NCI-H446 (cell line): ENCODE measurements at places on chromosomes 1 and 21.

GRCh38 chr1:103146166-103146565 lies 37.8 kb upstream of the COL11A1 start:
- no peak for DNase-seq

DNA sequence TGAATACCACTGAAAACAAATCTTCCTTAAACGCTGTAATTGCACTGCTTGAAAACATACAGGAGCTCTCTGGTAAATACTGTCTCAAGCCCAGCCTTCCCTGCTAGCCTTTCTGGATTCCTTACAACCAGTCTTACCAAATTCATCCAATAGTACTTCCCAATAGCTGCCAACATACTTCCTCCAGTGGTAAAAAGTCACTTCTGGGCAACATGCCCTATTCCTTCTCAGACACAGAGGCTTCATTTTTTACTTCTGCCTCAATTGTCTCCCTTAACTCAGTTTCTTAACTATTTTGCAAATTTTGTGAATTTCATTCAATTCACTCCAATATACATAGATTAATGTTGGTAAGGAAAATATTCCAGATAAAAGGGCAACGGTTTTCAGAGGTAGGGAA lies 166.3 kb downstream of the TBX15 start:
- peak; percentile 41 for DNase-seq

GRCh38 chr1:47587891-47588582 lies 150.2 kb downstream of the FOXD2 start:
- no peak for DNase-seq

DNA sequence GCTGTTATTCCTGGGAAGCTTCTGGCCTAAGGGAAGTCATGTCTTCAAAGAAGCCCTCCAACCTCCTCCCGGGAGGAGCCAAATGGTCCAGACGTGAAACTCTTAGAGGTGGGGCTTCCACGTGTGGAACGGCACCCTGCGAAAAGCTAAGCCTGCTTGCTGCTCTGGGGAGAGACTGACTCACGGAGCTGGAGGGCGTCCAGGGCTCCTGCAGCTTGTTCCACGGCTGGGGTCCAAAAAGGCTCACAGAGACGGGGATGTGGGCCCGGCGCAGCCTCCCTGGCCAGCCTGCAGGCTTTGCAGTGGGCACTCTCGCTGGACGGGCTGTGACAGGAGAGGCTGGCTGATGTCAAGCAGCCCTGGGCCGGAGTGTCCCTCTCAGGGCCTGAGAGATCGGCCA lies 105.1 kb downstream of the COLGALT2 start:
- peak; percentile 68 for DNase-seq

GRCh38 chr21:46040707-46041106 lies 57.2 kb upstream of the COL6A2 start:
- no peak for DNase-seq

DNA sequence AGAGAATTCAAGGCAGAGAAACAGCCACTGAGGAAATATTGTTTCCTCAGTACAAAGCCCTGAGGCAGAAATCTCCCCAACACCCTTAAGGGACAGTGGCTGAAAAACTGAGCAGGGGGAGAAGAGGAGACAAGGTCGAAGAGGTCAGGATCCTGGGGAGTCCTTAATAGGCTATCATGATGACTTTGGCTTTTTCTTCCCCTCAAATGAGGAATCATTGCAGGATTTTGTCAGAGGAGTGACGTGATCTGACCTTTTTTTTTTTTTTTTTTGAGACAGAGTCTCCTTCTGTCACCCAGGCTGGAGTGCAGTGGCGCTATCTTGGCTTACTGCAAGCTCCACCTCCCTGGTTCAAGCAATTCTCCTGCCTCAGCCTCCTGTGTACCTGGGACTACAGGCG lies 10.2 kb downstream of the MAP7D1 start:
- DNase-seq = no peak

- no peak for DNase-seq
Observed at GRCh38 chr1:65323246-65323645, 13.9 kb downstream of the DNAJC6 start.

DNA sequence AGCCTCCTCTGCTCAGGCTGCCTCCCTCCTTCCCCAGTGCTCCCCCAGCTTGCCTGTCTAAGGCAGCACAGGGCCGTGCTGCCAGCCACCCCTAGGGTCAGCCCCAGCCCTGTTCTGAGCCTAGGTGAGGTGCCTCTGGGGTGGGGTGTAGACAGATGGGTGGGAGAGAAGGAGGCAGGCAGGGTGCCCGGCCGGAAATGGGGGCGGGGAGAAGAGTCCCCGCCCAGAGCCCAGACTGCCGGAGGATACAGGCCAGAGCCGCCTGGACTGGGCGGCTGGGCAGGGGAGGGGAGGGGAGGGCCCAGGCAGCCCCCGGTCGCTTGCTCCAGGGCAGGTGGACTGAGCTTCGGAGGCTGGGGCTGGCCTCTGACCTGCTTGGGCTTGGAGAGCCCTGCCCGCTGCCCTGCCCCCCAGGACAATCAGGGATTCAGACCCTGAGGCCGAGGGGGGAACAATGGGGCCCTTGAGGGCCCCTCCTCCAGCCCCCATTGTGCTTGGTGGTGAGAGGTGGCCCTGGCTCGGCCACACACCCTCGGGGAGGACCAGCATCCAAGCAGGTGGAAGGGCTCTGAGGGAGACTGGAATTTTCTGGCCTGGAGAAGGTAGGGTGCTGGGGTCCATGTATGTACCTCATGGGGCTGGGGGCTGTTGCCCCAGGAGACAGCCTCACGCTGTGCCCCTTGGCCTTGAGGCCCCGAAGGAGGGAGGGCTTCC lies at the start of gene GJC2:
Gene GJC2, plus strand, starts transcription at position 525 of the 714 bp plus-strand sequence. CDS start 7,829 bp downstream, outside the sequence.
- no peak for DNase-seq

- DNase-seq = no peak
Observed at GRCh38 chr1:189434461-189434860, 1043.2 kb downstream of the BRINP3 start.

DNA sequence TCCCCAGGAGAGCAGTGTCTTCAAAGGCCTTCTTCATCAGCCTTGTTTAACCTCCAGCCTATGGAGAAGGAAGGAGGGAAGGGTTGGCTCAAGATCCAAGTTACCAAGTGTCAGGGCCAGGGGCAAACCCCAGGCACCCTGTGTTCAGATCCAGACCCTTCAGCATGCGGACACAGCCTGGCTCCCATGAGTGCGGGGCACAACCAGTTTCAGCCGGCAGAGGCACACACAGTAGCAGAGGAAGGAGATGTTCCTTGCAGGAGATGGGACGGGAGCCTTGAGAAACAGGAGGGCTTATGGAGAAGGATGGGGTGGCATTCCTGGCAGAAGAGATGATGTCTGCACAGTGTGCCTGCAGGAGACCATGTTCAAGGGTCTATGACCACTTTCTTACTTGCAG lies 161.7 kb upstream of the EDN2 start:
- DNase-seq = no peak

- no peak for DNase-seq
Observed at GRCh38 chr1:89064632-89065031, 376 bp downstream of the GBP1 start.

DNA sequence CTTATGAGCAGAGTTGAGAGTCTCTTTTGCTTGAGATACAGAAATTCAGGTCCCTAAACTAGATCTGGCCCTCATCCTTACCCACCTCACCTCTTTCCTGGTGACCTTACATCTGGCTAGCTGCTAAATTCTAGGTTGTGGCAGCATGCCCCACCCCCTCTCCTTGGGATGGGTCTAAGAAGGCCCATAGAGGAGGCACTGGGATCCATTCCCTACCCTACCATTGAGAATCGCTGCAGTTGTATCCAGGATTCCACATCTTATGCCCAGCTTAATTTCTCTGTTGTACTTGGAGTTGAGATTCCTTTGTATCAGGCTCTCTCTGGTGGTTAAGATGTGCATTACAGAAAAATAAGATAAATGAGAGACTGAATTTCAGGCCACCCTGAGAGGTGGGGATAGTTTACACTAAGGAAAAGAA lies 9.5 kb upstream of the TMEM39B start:
- peak; percentile 75 for DNase-seq

DNA sequence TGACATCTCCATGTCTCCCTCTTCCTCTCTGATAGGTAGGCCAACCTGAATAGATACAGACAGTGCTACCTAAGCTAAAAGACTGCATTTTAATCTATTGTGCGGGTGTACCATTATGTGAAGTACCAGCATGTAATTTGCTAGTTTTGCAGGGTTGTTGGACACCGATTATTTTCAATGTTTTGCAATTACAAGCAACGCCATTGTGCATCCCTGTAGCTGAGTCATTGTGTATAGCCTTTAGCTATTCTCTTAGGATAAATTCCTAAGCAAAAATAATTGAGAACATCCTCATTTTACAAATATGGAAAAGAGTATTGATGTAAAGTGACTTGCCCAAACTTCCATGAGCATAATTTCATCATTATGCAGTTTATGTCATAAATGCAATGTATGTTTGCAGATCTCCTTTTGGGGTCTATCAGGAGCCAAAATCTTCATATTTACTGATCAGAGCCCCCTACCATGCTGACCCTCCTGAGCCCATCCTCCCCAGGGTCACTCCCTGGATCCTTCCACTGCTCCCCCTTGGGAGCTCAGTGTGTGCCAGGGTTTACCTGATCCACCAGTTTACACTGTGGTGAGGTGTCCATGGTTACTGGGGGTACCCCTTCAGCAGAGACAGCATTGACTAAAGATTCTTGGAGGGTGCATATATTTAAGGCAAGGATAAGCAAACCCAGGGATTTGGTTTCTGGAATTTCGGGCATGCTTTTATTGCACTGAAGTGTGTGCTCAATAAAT lies 80.6 kb downstream of the CCDC185 start:
- no peak for DNase-seq

- DNase-seq = no peak
Observed at GRCh38 chr1:61067446-61068019, 14.8 kb upstream of the NFIA start.

GRCh38 chr1:57866998-57867397 lies 443.1 kb upstream of the DAB1 start:
- DNase-seq = no peak

- DNase-seq = peak; percentile 15
Observed at GRCh38 chr1:224042557-224043118, 71.3 kb upstream of the FBXO28 start.

- no peak for DNase-seq
Observed at GRCh38 chr21:45113543-45113942, 39.2 kb downstream of the ADARB1 start.

- no peak for DNase-seq
Observed at GRCh38 chr21:45511661-45512431, 30.4 kb downstream of the SLC19A1 start.

DNA sequence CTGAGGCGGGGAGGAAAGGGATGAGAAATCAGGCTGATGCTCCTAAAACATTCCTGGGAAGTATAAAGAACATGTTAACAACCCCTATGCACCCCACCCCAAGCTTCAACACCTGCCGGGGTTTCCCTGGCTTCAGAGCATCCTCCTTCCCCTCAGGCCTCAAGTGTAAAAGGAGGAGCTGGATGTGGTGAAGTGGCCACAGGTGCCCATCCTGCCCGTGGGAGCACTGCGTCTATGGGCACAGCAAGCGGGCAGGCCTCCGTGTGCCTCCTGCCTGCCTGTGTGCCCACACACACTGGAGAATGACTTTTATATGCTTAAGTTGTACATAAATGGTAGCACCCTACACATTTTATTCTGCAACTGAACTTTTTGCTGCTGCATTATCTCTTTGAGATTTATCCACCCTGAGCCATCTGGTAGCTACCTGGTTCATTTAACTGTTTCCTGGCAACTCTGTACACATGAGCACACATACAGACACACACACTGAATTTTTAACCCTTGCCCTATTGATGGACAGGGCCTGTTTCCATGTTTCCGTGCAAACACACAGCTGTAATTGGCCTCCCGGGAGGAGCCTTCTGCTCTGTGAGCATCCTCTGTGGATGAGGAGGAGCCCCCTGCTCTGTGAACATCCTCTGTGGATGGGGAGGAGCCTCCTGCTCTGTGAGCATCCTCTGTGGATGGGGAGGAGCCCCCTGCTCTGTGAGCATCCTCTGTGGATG lies 13.4 kb upstream of the FTCD start:
- DNase-seq = no peak

DNA sequence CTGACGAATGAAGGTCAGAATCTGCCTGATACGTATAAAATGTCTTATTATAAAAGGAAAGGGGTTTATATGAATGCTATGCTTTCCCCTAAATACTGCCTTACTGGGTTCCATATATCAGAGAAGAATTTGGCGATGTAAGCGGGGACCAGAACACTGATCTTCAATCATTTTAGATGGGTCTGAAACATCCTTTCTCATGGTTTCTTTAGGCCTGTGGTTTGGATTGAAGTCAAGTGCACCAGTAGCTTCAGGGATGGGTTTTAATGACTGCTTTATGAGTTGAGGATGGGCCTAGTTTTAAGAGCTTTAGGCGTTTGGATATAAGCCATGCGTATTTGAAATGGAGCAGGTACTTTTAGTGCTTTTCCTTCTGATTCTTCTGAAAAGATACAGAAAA lies 6.9 kb downstream of the FMN2 start:
- DNase-seq = no peak

DNA sequence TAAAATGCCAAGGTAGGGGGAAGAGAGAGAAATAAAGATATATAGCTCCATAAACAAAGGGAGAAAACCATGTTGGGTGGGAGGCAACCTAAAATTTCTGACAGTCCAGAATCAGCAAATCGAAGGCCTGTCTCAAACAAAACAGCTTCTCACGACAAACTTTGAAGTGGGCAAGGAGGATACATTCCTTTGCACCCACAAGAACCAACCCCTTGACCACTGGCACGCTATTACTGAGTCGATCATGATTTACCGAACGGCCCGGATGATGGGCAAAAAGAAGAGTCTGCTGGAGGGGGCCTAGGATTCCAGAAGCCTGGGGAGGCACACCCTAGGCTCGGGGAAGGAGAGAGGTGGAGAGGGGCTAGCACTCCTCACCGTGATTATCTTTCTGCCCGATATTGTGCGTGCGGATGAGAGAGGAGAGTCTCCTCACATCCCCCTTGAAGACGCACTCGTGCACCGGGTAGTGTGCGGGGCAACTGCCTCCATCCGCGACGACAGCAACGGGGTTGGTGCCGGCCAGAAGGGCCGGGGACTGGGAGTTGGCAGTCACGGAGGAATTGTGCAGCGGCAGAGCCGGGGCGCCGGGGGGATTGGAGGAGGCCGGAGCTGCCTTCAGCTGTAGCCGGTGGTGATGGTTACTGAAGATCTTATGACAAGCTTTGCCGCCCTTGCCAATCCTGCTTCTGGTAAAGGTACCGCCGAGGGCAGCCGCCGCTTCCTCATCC lies 756 bp downstream of the ANKRD13C start:
- DNase-seq = no peak

DNA sequence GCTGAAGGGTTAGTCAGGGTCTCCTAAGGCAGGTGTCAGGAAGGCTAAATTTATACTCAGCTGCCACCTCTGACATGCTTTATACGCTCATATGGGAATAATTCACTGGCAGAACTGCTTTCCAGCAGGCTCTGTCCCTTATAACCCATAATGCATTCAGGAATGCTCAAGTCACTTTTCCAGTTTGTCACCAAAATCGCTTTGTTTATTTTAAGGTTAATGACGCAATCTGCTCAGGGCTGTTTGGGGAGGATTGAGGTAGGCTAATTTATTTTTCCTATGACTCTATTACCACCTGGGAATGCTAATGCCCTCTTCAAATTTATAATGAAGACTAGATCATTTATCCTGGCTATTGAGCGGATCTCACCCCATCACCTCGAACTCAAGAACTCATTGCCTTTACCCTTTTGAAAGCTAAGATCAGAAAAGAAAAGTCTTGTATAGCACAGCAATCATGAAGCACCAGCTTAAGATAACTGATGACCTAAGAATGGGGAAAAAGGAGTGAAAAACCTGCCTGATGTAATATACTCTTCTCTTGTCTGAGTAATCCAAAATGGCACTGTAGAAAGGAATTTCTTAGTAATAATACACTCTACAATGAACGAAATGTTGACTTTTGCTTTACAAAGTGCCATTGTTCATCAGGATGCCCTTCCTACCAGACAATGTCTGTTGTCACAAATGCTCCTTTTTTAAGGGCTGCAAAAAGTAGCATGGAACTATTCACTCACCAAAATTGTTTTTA lies 97.9 kb upstream of the EXO1 start:
- DNase-seq = no peak
